ENCODE measurements at places on chromosomes 2 and 18.

DNA sequence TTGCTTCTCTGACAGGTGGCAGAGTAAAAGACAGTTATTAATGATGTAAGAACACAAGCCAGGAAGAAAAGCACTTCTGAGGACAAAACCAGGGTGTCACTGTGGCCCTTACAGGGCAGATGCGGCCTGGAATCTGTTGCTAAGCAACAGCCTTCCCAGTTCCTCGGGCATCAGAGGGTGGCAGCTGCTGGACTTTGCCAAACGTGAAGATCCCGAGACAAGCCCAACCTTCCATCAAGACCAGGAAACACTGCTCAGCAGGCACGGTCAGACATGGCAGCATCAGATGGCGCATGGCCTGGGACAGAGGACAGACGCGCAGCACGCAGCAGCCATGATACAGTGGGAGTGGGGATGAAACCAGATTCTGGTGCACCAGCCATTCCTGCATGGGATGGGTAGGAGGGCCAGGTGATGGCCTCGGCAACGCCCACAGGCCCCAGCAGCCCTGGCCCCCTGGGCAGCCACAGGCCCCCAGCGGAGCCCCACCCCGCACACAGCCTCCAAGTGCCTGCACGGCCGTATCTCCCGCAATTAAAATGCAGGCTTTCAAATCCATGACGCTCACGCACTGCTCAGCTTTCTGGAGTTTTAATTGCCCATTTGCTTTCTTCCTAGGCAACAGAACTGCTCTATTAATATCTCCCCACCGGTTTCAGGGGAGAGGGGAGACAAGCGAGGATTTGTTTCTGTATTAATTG, 89.0 kb downstream of the EIPR1 start:
- no peak for DNase-seq

DNA sequence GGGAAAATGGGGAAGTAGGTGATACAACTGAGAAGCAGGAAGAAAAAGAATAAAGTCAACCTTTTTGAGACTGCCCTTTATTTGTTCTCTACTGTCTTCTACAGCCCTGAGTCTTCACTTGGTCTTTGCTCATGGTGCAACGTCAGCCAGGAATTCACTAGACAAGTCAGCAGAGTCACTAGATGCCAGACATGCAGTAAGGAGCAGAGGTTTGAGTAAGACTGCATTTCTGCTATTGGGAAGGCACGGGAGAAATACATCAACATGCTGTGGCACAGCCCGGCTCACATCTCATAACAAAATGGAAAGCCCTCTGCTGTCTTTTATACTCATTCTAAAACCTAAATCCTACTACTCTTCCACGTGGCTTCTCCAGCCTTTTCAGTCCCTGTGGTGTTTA, 67.1 kb downstream of the PRELID3A start:
- no peak for DNase-seq

DNA sequence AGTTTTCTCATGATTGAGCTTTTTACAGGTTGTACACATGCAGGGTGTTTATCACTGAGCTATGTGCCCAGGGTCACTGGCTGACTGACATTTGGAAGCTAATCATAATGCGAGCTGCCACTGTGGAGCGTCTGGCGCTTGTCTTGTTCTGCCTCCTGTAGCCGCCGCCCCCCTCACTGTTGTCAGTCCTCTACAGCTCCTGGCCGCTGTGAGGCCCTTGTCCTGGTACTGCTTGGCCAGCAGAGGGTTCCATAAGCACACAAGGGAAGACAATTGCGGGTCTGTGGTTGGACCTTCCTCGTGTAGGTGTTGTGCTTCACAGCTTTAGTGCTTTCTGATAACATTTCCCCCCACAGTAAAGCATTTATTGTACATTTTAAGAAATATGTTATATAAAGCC, 105.6 kb upstream of the LDLRAD4 start:
- no peak for DNase-seq

DNA sequence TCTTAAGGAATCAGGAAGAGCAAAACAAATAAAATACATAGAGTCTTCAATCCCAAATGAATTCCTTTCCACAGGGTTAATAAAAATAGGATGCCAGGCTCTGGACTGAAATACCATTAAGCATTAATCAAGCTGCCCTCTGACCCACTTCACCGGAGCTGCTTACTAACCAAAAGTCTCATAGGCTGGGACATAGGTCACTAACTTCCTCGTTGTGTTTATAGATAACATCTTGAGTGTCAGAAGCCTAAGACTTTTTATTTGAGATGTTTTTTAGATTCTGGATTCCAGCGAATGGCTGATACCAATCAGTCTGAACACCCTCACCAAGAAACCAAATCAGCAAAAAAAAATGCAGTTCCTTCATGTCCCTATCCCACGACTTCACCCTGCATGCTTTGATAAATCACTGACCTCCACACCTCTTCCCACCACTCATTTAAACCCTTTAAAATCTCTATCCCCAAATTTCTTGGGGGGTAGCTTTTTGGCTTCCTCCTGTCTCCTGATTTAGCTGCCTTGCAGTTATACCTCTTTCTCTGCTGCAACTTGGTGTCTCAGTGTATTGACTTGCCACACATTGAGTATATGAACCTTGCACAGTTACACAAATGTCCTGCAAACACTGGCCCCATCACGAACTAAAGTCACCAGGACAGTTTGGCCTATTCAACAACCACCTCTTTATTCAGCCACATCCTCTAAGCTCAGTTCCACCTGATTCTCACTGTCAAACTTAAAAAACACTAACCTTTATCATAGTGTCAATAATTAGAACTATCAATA, 399.3 kb downstream of the METTL4 start:
- no peak for DNase-seq

GRCh38 chr18:45049578-45050319, 369.1 kb downstream of the SETBP1 start:
- no peak for DNase-seq

DNA sequence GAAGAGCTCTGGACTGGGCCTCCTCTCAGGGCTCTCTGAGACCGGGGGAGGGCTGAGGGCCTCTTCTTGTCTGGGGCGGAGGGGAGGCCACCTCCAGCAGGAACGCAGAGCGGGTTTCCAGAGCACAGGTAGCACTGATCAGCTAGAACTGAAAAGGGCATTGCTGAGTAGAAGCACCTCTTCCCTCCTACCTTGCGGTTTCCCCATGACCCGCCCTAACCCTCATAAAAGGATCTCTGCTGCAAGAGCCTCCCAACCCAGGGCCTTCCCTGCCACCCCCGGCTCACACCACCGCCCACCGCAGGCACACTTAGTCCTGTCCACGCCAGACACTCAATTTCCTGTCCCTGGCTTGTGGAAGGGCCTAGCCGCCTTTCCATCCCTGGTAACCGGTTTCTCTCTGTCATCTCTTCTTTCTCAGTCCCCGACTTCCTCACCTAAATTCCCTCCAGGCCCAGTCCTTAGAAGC, 966 bp downstream of the ADCY3 start:
- no peak for DNase-seq

GRCh38 chr2:200306931-200307723, 634 bp downstream of the SPATS2L start:
- no peak for DNase-seq

All from cortex of kidney (tissue), 1 donor.